ENCODE measurements at places on chromosomes 1 and 21.

- DNase-seq, result no peak
These were observed 32.0 kb upstream of the RCAN3 start for GRCh38 chr1:24470592-24470991.

DNA sequence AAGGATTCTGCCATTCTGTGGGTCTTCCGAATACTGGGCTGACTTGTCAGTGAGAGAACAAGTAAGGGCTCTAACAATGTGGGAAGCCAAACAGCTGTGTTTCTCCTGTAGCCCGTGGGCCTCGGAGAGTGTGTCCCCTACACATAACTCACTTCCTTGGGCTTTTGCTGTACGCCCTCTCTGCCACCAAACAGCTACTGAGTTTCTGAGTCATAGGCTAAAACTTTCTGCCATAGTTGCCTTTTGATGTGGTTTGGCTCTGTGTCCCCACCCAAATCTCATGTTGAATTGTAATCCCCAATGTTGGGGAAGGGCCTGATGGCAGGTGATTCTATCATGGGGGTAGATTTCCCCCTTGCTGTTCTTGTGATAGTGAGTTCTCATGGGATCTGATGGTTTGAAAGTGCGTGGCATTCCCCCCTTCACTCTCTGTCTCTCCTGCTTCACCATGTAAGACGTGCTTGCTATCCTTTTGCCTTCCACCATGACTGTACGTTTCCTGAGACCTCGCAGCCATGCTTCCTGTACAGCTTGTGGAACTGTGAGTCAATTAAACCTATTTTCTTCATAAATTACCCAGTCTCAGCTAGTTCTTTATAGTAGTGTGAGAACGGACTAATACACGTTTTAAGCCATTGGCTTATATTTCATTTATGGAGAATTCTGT, 194.8 kb upstream of the HMCN1 start:
- no peak for DNase-seq

GRCh38 chr1:9115351-9116205, 13.3 kb downstream of the GPR157 start:
- no peak for DNase-seq

DNA sequence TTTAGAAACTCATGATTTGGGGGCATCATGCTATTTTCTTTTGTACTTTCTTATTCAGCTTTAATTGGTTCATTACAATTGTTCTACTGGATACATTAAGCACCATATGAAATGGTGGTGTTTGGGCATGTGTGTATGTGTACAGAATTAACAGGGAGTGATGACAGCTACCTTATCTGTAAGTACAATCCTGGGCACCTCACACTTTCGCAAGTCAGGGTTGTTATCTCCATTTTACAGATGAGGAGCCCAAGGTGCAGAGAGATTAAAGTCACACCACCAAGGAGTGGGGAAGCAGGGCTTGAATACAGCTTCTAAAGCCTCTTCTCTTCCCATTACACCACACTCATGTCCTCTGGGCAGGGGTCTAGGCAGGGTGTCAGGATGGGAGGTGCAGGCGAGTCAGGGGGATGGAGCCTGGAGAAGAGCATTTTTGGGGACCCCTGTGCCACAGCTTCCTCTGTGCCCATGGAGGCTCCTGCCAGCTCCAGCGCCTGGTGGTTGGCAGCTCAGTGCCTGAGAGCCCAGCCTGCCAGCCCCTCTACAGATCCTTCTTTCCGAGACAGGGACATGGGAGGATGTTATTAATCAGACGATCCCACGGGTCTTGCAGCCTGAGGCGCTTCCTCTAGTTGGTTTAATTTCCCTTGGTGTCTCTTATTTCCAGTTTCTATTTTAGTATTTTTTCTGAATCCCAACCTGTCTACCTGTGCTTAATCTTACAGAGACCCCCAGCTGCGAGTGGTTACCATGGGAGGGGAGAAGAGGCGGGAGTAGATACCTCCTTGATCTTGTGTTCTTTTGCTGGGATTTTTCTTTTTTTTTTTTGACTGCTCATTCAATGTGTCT, 126.2 kb upstream of the CD34 start:
- peak; percentile 18 for DNase-seq

DNA sequence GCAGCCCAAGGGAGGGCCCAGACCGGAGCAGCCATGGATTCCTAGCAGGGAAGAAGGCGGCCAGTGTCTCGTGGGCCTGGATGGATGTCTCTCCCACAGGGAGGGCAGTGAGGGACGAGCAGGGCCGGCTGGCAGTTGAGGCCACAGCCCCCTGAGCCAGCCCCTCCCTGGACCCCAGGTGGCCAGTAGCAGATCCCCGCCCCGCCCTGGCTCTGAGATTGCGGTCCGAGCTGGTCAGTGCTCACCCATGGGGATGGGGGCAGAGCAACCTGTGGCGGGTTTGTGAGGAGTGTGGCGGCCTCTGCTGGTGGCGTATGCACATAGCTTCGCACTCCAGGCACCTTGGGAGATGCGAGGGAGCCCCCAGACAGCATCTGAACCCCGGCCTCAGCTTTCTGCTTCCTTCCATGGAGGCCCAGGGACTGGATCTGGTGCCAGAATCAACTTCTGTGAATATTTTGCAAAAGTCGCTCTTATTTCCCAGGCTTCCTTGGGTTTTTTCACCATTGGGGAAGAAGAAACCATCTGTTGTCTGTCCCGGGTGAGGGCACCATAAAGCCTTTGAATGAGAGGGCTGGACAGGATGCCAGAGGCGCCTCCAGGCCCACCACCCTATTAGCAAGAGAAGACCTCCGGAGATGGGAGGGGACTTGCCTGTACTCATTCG, 8.4 kb upstream of the KCNN3 start:
- peak; percentile 35 for DNase-seq

- DNase-seq, result no peak
These were observed 34.4 kb downstream of the STX6 start for GRCh38 chr1:180988253-180988752.

DNA sequence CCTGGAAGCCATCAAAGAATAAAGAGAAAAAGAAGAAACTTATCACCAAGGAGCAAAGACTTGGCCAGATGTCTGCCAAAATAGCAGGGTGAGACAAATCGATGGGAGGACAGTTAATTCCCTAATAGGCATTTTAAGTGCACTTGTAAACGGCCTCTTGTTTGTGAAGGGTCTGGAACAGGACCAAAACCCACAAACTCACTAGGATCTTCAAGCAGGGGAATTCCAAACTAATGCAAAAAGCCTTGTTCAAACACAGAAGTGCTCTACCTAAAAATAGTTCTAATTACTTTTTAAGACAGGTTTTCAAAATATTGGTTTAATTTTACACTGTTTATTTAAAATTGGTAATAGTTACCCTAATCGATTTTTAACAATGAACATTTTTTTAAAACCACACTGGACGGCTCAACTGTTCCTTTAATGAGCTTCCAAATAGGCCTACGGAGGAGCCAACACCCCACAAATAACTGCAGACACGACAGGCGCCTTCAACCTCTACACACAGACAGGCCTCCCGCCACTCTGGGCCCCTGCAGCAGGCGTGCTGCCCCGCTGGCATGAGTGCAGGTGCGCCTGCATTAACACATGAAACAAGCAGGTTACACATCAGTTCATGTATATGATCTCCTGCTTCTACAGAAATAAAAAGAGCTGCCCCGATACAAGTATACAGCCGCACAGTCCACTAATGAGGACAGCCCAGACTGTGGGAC, 15.8 kb downstream of the UBE2G2 start:
- no peak for DNase-seq

GRCh38 chr1:173545688-173546087, 57.2 kb downstream of the SLC9C2 start:
- no peak for DNase-seq

- no peak for DNase-seq
These were observed 27.6 kb upstream of the SLC16A1 start for GRCh38 chr1:112983537-112984131.

- DNase-seq, result no peak
These were observed 28.9 kb downstream of the FAF1 start for GRCh38 chr1:50930965-50931737.

DNA sequence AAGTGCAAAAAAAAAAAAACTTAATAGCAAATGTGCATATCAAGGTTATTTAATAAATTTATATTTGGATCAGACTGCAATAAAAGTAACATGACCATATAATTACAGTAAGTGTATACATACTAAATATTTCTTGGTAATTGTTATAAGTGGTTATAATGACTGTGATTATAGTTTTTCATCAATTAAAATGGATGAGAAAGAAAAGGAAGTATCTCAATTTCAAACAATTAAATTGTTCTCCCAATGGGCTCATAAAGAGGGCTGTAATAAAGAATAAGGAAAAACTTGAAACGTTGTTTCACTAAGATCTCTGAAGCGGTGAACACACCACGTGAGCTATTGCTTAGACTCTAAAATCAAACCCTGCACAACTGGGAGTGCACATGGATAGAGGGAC, 104.1 kb downstream of the CDC42BPA start:
- no peak for DNase-seq

DNA sequence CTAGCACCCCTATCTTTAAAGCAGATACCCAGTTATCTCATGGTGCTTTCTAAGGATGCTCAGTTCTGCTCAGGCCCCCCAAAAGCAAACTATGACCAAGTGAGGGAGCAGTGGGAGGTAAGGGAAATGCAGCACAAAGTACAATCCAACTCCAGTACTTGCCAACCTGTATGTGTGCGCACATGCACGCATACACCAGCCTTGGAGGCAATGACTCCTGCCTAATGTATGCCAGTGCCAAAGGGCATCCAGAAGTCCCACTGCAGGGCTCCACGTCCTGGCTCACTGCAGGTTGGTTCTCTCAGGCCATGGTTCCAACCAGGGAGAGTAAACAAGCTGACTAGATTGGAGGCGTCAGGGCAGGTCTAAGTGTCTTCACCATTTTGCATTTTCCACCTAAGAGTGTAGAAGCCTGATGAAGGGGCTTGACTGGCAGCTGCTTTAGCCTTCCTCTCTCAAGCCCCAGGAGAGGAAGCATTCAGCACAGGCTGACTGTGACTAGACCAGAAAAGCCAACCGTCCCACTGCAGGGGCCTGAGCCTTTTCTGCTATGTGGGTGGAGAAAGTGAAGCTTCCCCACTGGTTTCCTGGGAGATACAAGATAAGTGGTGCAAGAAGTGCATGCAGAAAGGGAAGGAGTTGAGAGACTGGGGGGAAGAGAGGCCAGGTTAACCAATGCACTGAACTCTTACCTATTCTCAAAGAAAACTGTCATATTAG, 7.7 kb downstream of the AMIGO1 start:
- DNase-seq, result peak; percentile 26

DNA sequence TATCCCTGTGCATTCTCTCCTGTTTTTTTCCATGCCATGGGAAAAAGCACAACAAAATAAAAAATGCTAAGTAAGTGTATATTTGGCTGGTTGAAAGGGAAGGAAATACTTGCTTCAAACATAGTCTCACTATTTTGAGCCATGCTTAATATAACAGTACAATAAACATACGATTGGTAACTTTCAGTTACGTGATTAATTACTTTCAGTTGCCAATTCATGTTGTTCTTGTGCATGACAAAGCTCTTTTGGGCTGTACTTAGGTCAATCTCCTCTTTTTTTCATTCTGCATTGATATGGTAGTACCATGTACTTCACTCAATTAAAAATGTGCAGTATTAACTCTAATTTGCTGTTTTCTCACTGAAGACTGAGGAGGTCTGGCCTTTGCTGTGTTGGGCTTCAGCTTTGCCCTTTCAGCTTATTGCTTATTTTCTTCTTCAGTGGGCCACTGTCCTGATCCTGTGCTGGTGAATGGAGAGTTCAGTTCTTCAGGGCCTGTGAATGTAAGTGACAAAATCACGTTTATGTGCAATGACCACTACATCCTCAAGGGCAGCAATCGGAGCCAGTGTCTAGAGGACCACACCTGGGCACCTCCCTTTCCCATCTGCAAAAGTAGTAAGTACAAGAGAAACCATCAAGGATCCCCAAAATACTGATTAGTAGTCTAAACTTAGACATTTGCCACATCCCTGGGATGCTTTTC, 2.7 kb downstream of the C4BPB start:
- no peak for DNase-seq

- no peak for DNase-seq
These were observed 73.5 kb downstream of the NOS1AP start for GRCh38 chr1:162142968-162143367.

- peak; percentile 11 for DNase-seq
These were observed 311.5 kb upstream of the DEPDC1 start for GRCh38 chr1:68808351-68808750.

GRCh38 chr1:245814651-245815050, 659.9 kb downstream of the KIF26B start:
- no peak for DNase-seq

GRCh38 chr1:24323281-24323680, 4.1 kb downstream of the GRHL3 start:
- no peak for DNase-seq

DNA sequence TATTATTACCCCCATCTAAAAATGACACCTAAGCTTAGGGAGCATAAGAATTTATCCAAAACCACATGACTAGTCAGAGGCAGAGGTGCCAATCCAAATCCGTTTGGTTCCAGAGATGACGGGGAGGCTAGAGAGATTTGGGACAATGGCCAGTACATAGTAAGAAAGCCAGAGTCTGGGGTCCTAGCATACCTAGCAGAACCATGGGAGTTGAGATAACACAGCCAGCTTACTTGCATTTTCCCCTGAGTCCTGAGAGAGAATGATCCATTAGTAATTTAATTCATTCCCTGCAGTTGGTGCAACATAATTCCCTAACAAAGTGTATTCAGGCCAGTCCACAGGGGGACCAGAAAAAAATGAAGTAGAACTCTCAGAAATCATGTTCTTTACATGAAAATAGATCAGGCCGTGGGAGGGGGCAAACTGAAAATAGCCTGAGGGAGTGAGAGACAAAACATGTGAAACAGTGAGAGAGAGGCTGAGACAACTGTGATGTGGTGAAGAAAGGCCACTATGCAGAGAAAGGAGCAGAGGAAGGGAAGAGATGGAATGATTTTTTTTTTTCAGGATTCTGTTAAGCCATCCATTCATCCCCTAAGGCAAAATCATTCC, 243.3 kb downstream of the BRINP2 start:
- DNase-seq, result no peak

DNA sequence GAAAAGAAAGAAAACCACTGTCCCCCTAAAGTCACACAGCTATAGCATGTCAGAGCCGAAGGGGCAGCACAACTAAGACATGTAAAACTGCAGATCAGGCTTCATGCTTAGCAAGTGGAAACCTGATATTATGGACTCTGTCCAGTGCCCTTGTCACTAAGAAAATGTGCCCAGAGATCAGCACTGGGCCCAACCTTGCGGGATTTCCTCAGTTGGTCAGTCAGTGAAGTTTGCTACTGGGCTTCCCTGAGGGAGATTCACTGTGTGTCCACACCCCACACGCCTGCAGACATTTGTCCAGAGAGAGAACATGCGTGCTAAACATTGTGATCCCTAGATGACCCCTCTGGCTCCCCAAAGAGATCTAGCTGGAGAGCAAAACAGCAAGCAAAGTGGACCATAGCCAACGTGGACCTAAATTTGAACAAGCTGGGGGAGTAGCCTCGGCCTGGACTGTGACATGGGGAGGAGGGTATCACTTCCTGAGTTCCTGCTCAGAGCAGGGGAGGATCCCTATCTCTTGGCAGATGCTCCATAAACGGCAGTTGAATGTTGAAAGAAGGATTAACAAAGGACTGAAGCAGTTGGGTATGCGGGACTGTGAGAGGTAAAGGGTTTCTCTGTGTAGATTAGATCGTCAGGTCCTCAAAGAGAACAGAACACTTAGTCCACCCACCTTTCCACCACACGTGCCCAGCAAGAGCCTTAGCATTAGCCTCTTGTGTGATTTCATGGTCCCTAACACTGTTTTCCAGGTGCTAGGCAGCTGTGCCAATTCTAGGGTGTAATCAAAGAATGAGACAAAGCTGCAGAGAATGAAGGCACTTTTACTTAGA, 53.6 kb downstream of the GLUL start:
- no peak for DNase-seq
